ENCODE measurements at places on chromosomes 5 and 9. TPM values are rescaled to one million over a fixed set of nuclear protein-coding genes. Genes with fewer than 3 reads are reported as not detected.

Gene PCDHGA8
- polyA plus RNA-seq: 0.74 TPM

Gene SOHLH1
- polyA plus RNA-seq: not detected

Gene NUTM2G
- polyA plus RNA-seq: 0.38 TPM

Gene DNAH5
- polyA plus RNA-seq: 0.69 TPM

Gene FOXD4L5
- 0.67 TPM for polyA plus RNA-seq

DNA sequence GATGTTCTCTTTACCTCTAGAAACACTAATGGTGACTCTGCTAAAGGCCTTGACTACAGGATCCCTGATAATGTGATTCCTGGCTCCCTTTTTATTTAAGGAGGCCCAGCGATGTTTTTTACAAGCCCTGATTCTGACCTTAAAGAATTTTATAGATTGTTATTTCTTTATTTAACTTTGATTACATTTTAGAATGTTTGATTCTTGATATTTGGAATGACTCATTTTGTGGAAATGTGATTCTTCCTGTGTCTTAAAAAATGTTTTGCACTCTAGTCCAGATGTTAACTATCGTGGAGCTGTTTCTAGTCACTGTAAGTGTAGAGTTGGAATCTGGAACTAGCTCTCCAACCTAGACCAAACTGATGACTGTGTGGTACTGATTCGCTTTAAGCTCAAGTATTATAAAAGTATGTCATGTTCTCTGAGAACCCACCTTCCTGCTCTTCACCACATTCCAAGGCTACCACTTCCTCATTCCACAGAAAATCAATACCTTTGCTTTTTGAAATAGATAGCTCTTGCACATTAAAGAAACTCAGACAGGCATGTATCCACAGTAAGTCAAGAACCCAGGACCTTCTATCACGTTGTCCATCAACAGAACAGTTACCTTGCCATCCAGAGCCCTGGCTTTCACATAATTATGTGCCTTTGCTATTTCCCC, 65.2 kb downstream of the JMY start:
- no peak for DNase-seq

DNA sequence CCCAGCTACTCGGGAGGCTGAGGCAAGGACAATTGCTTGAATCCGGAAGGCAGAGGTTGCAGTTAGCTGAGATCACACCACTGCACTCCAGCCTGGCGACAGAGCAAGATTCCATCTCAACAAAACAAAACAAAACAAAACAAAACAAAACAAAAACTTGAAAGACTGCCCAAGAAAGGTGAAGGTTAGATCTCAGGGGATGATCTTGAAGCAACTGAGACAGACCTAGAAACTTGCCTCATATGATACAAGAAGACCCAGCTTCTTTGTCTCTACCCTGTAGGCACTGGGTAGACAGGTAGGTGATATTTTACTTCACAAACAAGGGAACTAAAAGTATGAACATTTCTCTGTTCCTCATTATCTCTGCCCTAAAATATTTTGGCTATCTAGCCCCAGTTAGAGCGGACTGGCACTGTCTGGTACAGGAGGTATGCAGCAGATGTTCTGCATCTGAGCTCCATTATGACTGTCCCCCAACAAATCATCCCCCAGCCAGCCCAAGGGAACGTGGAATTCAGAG, 26.3 kb upstream of the SHOC1 start:
- DNase-seq: no peak

- peak; percentile 48 for DNase-seq
These were observed 117.5 kb downstream of the ZNF608 start for GRCh38 chr5:124628721-124629596.

- DNase-seq: no peak
These were observed 9.1 kb upstream of the OLFM1 start for GRCh38 chr9:135078361-135078821.

- DNase-seq: no peak
These were observed 30.7 kb upstream of the SMC5 start for GRCh38 chr9:70228118-70228517.

DNA sequence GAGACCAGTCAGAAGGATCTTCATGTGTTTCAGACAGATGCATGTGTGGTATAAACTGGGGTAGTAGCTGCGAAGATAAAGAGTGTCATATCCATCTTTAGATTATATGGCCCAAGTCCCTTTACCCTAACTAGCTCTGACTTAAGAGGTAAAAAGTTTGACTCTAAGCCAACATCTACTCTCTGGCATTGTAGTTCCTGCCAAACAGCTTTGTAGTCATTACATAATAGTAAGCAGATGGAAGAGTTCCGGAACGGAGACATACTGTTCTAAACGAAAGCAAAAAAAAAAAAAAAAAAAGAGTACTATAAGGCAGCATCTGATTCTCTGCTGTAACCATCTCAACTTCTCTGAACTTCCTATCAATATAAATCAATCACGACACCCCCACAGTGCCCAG, 48.8 kb downstream of the CEMIP2 start:
- DNase-seq: no peak
